ENCODE measurements at places on chromosomes 11 and 22.

DNA sequence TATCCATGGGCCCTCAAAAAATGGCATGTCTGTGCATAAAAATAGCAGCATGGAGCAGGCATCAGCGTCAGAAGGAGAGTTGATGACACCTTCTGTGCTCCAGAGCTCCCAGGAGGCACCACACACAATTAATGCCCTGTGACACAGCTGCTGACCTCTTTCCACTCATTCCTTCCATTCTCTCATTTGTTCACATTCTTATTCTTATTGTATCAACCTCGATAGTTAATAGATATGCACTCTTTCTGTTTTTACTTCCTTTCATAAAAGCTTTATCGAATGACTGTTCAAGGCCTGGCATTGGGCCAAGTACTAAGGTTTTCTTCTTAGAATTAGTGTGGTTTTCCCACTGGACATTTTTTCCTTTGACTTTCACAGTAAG lies 266.0 kb upstream of the MTNR1B start:
- no peak for DNase-seq

DNA sequence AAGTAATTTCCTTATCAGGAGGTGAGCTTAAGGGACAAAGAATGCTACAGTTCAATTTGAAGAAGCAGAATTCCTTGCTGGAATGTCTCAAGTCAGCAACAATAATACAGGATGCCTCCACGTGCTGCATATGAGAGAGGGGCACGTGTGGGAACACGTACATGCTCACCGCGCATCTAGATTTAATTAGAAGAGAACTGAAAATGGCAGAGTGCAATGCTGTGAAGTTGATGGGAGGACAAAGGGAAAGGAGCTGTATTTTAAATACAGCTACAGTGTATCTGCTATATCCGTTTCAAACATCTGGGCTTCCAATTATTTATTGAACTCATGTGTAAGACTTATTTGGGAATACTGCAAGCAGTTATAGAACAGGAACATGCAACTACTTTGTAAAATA lies 328.7 kb downstream of the SOX6 start:
- no peak for DNase-seq

DNA sequence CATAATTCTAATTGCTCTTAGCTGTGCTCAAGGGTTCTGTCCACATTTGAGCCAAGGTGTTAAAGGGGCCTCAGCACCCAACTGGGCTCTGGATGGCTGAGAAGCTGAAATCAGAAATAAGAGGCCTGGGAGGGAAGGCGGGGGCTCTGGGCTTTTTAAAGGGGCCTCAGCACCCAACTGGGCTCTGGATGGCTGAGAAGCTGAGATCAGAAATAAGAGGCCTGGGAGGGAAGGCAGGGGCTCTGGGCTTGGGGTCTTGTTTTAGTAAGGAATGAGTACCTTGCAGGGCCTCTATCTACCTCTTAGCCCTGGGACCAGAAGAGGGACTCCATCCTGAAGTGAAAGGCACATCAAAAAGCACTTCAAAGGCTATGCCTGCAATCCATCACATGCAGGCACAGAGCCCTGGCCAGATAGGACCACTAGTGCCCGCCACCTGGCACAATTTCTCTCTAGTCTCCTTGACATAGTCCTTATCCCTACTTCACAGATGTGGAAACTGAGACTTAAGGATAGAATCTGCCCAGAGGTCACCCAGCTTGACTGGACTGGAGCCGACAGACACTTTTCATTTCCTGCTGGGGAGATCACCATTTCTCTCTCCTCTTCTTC lies 35.6 kb downstream of the DKK3 start:
- no peak for DNase-seq

DNA sequence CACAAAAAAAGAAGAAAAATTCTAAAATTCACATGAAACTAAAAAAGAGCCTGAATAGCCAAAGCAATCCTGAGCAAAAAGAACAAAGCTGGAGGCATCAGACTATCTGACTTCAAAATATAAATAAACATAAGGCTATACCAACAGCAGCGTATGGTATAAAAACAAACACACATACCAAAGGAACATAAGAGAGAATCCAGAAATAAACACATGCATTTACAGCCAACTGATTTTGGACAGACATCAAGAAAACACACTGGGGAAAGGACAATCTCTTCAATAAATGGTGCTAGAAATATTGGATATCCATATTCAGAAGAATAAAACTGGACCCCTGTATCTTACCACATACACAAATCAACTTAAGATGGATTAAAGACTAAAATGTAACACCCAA lies 2.8 kb upstream of the MTMR2 start:
- DNase-seq = no peak

- DNase-seq = peak; percentile 64
Measured at GRCh38 chr22:40463683-40464082, 93.3 kb downstream of the SGSM3 start.

DNA sequence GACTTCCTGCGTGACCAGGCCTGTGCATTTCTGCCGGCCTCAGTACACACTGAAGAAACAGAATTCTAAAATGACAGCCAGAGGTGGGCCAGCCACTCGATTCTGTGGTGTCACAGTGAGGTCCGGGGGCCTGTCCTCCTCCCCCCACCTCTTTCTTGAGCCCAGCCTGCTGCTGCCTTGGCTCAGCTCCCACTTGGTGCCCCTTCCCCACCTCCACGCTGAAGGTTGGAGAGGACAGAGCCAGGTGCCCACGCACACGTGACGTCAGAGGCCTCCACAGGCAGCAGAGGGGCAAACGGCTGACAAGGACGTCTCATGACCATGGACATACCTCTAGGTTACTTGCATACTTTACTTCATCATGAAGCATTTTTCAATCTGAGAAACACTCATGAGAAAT lies 78.0 kb upstream of the SHANK2 start:
- DNase-seq = no peak

DNA sequence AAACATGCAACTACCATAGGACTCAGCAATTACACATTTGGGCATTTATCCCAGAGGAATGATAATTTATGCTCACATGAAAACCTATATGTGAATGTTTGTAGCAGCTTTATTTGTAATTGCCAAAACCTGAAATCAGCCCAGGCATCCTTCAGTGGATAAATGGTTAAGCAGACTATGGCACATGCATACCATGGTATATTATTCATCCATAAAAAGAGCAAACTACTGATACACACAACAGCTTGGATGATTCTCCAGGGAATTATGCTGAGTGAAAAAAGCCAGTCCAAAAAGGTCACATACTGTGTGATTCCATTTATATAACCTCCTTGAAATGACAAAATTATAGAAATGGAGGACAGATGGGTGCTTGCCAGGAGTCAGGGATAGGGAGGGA lies 86.7 kb downstream of the ALX4 start:
- no peak for DNase-seq

- no peak for DNase-seq
Measured at GRCh38 chr11:88411265-88411664, 73.7 kb upstream of the CTSC start.

DNA sequence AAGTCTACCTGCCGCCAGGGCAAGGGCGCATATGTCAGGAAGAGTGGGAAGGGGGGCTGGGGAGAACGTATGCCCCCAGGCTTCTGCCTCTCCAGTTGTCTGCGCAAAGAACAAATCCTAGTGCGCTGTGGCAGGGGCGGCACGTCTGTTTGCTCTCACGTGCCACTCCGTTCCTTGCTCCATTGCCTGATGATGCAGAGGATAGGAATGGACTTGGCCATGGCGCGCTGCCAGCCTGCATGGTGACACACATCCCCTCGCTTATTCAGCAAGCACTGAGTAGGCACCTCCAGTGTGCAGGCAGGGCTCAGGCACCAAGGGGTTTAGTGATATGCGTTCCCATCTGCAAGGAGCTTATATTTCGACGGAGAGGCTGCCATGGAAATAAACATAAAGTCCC lies 45.4 kb upstream of the SLC22A12 start:
- DNase-seq = no peak

DNA sequence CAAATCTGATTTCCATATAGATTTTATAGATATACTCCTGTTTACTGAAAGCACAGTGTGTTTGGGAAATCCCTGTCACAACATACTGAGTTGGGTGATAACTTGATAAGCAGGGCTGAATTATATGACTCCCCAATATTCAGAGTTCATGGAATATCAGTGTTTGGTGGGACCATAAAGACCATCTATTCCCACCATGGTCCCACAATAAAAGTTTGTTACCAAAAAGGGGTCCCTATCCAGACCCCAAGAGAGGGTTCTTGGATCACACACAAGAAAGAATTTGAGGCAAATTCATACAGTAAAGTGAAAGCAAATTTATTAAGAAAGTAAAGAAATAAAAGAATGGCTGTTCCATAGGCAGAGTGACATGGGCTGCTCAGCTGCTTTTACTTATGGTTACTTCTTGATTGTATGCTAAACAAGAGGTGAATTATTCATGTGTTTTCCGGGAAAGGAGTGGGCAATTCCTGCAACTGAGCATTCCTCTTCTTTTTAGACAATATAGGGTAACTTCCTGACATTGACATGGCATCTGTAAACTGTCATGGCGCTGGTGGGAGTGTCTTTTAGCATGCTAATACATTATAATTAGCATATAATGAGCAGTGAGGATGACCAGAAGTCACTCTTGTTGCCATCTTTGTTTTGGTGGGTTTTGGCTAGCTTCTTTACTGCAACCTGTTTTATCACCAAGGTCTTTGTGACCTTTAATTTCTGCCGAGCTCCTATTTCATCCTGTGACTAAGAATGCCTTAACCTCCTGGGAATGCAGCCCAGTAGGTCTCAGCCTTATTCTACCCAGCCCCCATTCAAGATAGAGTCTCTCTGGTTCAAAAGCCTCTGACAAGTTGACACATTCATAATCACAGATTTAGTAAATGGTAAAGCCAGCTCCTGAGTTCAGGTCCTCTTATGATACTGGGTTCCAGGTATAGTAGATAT lies 240.6 kb upstream of the PDGFD start:
- no peak for DNase-seq

DNA sequence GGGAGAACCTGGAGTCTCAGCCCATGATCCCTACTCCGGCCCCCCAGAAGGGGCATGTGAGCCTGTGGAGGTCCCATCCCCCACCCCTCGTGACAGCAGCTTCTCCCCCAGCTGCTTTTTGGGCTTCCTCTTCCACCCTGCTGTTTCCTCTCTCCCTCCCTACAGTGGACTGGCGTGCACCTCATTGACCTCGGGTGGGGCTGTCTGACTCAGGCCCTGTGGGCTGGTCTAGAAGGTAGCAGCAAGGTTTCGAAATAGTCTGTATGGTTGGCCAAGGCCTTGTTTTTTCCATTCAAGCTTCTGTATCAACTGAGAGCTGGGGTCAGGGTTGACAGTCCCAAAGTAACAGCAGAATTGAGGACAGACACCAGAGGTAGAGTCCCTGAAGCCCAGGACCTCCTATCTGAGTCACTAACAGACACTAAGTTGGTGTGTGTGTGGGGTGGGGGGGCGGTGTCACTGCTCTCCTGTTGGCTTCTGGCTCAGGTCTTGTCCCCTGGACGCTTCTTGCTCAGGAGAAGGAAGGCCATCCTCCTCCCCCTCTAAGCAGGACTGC lies 7.7 kb downstream of the SLC37A2 start:
- DNase-seq = peak; percentile 13

DNA sequence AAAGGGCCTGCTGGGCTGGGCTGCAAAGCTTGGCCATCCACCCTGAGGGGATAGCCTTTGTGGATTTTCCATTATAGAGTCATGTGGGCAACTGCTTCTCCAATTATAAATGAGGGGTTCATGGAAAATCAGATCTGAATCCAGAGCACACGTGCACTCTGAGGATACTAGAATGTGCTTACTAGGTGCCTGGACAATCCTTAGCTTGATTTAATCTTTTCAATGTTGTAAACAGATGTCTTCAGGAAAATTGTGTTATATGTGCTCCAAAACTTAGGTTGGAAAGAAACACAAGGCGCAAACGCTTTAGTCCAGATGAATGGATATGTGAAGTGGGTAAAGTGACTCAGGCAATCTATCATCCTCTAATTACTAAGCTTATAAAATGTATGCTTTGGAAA lies 92.0 kb downstream of the SLC17A6 start:
- no peak for DNase-seq

DNA sequence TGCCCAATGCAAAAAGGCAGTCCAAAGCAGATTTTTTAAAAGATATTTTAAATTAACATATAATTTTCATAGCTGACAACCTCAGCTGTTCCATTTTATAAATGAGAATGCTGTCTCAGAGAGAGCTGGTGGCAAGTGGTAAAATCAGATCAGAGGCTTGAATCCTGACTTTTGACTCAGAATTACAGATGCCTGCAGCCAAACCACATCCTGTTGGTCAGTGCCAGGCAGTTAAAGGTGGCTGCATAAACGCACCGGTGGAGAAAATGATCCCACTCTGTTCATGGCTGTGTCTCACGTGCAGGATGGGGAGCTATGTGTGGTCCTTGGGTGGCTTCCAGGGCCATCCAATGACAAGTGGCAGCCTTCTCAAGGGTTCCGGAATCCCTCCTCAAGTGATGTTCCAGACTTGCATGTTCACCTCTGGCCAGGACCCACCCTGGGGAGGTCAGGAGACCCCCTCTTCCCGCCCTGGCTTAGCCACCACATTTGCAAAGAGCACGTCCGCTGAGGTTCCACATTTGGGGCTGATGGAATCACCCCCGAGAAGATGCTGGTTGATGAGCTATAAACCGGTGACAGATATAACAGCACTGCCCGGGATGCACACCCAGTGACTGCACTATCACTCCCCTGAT lies 155.5 kb downstream of the SHANK2 start:
- no peak for DNase-seq

DNA sequence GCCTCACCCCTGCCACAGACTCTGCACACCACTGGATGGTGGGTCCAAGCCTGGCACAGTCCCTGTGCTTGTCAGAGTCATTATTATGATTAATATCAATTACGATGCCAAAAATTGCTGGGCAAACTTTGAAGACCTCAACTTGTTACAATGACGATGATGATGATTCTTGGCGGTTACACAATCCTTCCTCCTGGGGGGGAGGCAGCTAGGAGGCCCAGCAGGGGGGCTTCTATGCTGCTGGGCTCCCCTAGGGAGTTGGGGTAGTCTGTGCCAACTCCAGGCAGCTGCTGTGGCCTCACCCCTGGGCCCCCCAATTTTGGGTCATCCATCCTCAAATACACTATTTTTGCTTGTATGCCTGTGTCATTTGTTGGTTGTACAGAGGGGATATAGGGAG lies 12.0 kb downstream of the SLC35E4 start:
- DNase-seq = no peak

All from activated CD4-positive, alpha-beta T cell treated with anti-CD3 and anti-CD28 coated beads, Interleukin-2, Interleukin-4, amounts not matched to agents 100 ng/mL and 50 ng/mL, durations not matched to agents 16 hours and 8 hours (primary cell).